ENCODE measurements at places on chromosomes 16 and 17.

DNA sequence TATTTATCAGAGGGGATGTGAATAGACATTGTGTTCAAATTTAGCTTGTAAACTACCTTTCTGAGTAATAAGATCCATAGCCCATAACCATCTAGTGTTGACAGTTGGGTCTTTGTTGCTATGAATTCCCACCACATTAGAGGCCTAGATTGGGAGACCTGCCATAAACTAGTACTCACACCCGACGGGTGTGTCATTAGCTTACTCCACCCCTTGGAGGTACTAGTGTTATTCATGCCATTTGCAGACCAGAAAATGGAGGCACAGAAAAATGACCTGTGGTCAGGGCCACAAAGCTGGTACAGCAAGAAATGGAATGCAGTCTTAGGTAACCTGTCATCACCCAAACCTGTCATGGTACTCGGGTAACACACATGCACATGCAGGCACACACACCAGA, 41.3 kb upstream of the BCAR1 start:
- no peak for DNase-seq

GRCh38 chr17:45895304-45895968, 1.1 kb downstream of the MAPT start:
- DNase-seq, result no peak

- no peak for DNase-seq
Measured at GRCh38 chr17:82765371-82765770, 13.5 kb downstream of the TBCD start.

DNA sequence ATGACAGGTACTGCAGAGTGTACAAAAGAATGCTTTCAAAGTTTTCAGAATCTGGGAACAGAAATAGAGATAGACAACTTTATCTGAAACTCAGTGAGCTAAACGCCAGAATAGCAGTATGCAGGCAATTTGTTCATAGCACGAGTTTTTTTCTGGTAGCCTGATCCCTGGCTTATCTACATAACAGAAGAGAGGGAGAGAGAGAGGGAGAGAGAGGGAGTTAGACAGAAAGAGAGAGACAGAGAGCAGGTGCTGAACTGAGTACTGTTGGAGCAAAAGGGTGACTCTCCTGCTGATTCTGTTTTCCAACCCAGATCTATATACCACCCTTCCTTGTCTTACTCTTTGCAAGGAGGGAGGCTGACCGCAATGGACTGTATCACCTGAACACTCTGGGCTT, 388.0 kb upstream of the CA10 start:
- no peak for DNase-seq

DNA sequence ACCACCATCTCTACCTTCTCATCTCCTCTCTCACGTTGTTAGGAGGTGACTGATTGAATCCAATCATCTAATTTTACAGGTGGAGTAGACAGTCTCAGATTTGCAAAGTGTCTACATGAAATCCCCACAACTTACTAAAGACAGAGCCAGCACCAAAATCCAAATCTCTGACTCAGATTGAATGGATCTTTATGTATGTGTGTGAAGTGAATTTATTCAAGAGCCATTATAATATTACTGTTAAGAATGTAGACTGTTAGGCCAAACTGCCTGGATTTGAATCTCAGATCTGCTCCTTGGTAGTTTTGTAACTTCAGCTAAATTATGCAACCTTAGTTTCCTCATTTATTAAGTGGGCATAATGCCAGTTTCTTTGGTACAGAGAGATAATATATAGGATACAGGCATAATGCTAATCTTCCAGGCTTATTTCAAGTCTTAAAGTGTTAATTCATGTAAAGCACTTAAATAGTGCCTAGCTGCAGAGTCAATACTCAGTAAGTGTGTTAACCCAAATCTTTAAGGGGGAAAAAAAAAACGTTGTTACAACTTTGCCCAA, 12.7 kb downstream of the CNEP1R1 start:
- DNase-seq, result no peak

GRCh38 chr17:60248618-60249289, 99.0 kb downstream of the CA4 start:
- DNase-seq, result no peak

DNA sequence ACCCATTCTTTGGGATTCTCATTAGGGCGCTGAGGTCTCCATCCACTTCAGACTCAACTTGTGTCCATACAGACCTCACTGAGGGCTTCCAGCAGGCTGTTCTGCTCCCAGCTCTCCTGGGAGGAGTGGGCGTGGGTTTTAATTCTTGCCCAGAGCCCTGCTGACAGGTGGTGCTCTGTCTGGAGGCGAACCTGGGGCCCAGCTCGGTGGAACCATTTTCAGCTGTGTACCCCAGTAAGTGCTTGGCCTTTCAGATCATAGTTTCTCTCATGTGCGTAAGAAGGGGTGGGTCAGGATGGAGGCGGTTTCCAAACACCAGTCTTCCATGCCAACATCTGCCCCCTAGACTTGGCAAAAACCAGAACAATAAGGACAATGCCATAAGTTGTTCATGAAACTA, 21.4 kb upstream of the NKD1 start:
- no peak for DNase-seq

- DNase-seq, result no peak
Measured at GRCh38 chr17:77833769-77834168, 124.7 kb upstream of the TNRC6C start.

DNA sequence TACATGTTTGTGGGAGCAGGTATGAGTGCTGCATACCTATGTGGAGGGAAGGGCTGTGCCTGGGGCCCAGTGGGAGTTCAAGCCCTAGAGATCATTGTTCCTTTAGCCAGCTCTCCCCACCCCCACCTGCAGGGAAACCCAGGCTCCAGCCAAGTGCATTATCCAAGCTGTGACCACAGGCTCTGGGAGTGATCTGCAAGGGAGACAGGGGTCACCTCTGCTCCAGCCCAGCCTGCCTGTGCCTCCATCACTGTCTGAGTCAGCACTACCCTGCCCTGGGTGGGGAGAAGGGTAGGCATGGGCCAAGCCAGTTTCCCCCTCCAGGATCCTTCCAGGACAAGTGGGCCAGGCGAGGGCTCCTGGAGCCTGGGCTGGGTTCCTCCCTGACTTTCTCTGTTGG, 32.1 kb upstream of the SBK1 start:
- no peak for DNase-seq

- no peak for DNase-seq
Measured at GRCh38 chr16:29653471-29653870, 9.6 kb upstream of the SPN start.

DNA sequence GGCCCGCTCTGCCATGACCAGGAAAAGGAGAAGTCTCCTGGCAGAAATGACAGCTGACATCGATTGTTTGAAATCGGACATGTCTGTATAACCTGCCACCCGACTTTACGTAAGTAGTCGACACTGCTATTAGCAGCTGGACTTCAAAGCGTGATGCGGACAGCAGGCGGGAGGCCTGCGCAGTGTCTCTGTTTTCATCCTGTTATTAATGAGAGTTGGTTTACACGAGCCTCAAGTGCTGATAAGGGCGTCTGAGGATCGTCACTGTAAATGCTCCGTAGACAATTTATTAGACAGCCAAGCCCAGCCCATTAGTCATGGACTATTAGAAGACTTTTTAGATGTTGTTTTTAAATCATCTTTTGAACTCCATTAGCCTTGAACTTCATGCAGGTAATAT, 328.3 kb downstream of the FOXL1 start:
- no peak for DNase-seq

DNA sequence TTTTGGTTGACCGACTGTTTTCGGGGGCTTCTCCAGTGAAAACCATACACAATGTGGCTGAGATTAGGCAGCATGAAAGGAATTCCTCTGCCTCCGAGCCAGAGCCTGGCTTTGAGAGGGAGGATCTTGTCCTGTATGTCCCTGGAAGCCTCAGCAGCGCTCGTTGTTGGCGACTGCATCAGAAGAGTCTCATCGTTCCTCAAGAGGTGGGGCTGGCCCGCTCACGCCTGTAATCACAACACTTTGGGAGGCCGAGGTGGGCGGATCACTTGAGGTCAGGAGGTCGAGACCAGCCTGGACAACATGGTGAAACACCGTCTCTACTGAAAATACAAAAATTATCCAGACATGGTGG, 15.0 kb downstream of the HS3ST6 start:
- no peak for DNase-seq

GRCh38 chr17:81733507-81734404, 21.7 kb downstream of the SLC25A10 start:
- no peak for DNase-seq

DNA sequence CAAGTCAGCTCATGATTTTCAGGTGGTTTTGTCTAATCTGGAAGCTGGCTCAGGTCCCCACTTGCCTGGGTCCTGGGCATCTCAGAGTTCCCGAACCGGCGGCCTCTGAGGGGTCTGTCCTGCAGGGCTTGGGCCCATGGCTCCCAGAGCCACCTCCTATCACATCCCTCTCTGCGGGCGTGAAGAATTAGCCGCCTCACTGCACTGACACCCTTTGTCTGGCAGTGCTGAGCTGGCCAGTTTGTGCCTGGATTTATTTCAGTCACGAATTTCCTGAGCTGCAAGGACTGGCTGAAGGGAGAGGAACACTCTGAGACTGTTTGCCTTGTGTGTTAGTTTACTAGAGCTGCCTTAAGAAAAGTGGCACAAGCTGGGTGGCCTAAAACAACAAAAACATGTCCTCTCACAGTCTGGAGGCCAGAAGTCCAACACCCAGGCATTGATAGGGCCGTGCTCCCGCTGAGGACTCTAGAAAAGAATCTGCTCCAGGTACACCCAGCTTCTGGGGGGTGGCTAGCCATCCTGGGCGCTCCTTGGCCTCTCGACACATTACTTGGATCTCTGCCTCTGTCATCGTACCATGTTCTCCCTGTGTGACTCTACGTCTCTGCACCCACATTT, 217.5 kb upstream of the DYNLRB2 start:
- no peak for DNase-seq

Measured in stimulated activated CD8-positive, alpha-beta memory T cell treated with anti-CD3 and anti-CD28 coated beads, Interleukin-2, amount 100 ng/mL, for 1 hour (primary cell).